ENCODE measurements at places on chromosomes 12 and 14.

- DNase-seq = no peak
Measured at GRCh38 chr12:97927977-97928376, 465.4 kb downstream of the RMST start.

- DNase-seq = no peak
Measured at GRCh38 chr14:69999261-69999674, 120.1 kb downstream of the SMOC1 start.

GRCh38 chr12:43347026-43347425, 205.0 kb downstream of the ADAMTS20 start:
- DNase-seq = no peak

DNA sequence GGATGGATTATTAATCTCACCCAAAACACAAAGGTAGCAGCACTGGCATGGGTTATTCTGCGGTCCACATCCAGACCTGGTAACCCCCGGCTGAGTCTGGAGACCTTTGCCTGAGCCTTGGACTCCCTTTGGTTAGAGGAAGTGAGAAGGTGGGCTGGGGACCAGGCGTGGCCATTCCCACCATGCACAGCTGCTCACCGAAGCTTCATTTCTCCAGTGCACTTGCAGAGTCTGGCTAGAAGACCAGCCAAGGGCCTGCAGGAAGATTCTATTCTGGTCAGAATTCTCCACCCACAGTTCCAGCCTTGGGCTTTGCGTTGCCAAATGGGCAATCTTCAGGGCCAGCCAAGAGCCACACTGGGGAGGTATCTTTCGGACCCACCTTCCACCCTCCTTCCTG, 73.0 kb downstream of the LGMN start:
- no peak for DNase-seq

DNA sequence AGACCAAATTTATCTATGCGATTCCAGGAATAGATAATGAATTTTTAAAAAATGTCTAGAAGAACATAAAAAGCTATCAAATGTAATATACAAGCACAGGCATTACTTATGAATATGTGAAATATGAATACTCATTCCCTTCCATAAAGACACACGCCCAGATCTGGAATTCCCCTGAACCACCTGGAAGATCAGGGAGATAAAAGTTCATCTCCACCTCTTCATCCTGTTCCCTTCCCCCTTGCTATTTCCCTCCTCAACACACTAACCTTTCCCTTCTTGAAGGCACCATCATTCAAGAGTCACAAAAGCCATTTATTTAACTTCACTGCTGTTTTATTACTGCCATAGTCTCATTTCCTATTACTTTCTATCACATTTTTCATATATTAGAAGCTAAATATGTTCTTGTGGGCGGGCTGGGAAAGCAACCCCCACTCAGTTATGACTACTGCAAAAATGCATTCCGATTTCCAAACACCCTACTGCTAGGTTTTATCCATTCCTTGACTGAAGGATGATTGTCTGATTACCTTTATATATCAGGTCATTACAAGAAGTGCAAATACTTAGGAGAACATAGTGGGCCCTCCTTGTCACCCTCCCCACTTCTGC, 16.1 kb downstream of the FGD6 start:
- DNase-seq = no peak

DNA sequence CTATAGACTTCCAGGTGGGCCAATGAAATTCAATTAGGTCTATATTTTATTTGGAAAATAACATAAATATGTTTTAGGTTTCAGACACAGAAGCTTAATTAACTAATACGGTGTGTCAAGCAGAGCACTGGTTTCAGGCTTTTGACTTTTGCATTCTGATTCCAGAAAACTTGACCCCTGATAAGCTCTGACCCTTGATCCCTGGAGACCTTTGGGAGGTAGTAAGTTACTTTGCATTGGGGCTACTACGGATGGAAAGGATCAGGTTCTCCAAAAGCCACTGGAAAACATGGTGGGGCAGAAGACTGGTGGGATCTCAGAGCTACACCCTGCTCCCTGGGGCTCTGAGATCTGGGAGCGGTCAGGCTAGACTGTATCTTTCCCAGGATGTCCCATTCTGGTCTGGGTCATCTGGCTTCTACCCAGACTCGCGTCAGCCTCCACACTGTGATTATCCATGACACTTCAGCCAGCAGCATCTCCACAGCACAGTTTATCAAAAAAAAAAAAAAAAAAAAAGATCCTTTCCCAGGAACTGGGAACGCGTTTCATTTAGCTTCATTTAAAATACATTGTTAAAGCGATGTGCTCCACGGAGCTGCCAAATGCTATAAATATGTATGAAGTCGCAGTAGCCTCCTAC, 17.8 kb upstream of the EMP1 start:
- DNase-seq = no peak

GRCh38 chr12:92593734-92594402, 108.9 kb upstream of the PLEKHG7 start:
- DNase-seq = peak; percentile 80

DNA sequence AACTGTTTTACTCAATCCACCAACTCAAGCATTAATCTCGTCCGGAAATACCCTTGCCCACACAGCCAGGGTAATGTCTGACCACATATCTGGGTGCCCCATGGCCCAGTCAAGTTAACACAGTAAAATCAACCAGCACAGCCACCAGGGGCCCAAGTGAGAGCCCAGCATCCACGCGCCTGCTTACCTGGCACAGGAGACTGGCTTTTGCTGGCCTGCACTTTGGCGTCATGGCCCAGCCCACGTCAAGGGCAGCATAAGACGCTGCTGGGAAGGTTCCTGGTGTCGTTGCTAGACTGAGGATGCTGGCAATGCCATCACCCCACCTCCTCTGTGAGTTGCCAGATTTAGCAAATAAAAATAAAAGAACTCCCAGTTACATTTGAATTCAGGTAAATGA, 53.6 kb upstream of the BCL11B start:
- no peak for DNase-seq

DNA sequence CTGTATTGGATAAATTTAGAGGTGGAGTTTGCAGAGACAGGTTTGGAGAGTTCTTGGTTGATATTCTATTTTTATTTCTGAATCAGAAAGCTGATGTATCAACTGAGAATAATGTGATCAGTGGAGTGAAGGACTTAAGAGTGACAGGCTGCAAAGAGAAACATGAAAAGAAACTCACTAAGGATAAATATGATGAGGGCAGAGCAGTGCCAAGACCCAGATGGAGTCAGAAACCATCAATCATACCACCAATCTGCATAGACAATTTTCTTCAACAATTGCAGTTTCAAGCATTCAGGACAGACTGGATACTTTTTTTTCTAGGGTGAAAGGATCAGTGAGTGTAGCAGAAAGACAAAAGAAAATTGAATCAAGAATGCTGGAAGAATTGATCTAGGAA, 226.7 kb upstream of the NAV3 start:
- DNase-seq = no peak

- no peak for DNase-seq
Measured at GRCh38 chr14:41830714-41831406, 224.2 kb downstream of the LRFN5 start.

DNA sequence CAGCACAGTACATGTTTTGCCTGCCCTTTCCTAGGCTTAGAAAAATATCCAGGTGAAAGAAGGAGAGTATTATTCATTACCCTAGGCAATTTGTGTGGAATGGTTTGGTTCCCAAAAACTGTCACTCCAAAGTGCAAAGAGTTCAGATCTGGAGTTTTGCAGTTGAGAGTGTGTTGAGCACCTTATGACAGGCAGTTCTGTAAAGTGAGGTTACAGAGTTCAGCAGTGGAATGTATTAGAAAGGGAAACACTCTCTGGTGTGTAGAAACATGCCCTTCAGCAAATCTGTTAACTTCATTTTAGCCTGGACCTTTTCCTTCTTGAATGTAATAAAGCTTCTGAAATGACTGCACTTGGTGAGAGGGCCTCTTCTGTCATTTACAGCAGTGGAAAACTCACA, 154.0 kb upstream of the SSTR1 start:
- DNase-seq = no peak

- DNase-seq = no peak
Measured at GRCh38 chr12:112881602-112882001, 25.2 kb upstream of the OAS1 start.

DNA sequence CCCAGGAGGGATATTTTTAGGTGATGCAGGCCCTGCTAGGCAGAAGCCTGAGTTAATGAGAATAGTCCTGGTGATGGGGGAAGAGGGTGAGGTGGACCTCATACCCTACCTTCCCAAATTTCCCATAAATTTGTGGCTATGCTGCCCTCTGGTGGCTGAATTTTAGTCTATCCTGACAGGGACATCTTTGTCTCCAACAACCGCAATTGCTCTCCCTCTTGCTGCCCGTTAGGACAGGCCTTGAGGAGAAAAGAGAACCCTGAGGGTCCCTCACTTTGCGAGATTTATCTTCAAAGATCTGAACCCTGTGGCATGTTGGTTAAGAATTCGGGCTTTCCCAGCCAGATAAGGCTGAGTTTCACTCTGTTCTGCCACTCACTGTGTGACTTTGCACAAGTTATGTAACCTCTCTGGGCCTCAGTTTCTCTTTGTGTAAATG, 9.8 kb upstream of the ZNF385A start:
- no peak for DNase-seq

DNA sequence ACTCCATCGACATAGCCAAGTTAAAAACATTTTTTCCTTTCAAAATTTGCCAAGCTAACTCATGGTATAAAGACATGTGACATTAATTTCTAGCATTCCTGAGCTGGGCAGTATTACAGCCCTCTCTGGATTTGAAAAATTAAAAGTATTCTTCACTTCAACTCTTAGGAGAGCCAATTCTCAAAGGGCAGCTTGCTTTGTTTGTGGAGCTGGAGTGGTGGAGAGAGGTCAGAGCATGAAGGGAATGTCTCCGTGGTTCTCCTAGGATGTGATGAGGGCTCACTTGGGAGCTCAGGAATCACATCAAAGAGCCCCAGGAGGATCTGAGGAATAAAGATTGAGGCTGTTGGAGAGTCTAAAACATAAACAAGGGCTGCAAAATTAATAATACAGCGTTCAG, 46.9 kb upstream of the RGS6 start:
- DNase-seq = no peak

- no peak for DNase-seq
Measured at GRCh38 chr12:83245156-83245555, 558.5 kb downstream of the TMTC2 start.

DNA sequence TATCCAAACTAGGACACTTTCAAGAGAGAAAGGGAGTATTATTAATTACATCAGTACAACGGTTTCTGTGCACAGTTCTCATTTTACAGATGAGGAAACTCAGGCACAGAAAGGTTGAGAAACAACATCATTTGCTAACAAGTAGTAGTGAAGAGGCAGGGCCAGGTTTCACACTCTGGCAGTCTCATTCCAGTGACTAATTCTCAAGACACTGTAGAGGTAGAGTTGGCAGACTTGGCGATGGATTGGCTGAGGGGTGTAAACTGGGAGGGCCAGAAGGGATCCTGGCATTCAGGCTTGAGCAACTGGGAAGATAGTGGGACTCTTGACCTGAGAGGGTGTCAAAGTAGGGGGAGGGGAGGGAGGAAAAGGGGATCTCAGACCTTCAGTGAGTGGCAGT, 73.8 kb upstream of the BDKRB2 start:
- no peak for DNase-seq

DNA sequence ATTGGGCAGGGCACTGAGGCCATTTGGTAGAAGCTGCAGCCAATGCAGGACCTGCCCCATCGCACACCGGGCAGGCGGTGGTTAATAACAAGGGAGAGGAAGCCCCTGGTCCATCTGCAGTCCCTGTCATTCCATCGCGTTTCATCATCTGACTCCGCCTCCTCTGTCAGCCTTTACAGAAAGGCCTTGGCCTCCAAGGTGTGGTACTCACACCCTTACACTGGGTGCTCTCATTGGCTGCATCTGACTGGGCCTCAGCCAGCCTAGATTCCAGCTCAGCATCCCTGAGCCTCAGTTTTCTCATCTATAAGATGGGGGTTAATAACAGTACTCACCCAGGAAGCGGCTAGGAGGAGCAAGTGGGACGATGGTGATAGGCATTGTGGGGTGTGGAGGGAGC, 14.7 kb upstream of the HHIPL1 start:
- DNase-seq = no peak

DNA sequence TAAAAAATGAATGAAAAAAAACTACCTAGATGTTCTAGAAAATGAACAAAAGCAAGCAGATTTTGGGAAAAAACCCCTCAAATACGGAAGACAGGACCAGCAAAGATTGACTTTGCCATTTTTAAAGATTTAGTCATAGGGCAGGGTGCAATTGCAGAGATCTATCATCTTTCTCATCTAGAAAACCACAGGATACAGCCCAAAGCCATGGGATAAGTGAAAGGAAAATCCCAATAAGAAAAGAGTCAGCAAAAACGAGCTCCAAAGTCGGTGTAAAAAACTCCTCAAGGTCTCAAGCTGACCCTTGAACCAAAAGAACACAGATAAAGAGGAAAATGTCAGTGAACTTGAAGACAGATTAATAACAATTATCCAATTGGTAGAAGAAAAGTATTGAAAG, 28.0 kb downstream of the CEP290 start:
- no peak for DNase-seq

- no peak for DNase-seq
Measured at GRCh38 chr12:38625306-38625705, 280.1 kb downstream of the CPNE8 start.

- no peak for DNase-seq
Measured at GRCh38 chr12:15494329-15495046, 172.2 kb downstream of the PTPRO start.

DNA sequence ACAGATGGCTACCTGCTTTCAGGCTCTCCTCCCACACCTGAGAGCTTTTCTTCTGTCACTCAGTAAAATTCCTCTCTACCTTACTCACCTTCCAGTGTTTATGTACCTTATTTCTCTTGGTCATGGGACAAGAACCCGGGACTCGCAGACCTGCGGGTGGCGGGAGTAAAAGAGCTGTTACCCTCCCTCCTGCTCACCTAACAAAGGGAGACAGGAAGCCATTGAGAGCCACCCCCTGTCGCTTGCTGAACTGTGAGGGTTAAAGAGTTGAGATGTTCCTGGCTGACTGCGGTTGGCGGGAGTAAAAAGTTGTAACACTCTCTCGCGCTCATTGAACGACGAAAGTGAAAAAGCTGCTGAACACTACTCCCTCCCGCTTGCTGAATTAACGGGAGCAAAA, 1935.1 kb upstream of the FLRT2 start:
- no peak for DNase-seq

GRCh38 chr14:50039734-50040400, 76.5 kb downstream of the VCPKMT start:
- DNase-seq = no peak

DNA sequence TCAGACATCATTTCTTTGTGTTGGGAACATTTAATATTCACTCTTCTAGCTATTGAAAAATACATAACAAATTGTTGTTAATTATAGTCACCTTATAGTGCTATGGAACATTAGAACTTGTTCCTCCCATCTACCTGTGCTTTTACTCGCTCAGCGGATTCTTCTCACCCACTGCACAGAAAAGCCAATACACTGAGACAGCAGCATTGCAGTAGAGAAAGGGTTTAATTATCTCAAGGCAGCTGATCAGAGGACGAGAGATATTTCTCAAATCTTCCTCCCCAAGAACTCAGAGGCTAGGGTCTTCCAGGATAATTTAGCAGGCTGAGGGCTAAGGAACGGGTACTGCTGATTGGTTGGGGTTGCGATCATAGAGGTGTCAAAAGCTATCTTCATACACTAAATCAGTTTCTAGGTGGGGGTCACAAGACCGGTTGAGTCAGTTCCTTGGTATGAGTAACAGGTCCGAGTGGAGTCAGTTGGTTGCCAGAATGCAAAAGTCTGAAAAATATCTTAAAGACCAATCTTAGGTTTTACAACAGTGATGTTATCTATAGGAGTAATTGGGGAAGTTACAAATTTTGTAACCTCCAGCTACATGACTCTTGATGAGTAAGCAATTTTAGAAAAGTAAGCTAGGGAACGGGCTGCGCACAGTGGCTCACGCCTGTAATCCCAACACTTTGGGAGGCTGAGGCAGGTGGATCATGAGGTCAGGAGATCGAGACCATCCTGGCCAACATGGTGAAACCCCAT, 173.1 kb downstream of the FBXL14 start:
- DNase-seq = no peak

All from effector memory CD4-positive, alpha-beta T cell (primary cell).